Activated CD4-positive, alpha-beta T cell treated with anti-CD3 and anti-CD28 coated beads for 1 hour (primary cell): ENCODE measurements at places on chromosomes 2 and 18.

GRCh38 chr18:13260935-13261640, 42.5 kb downstream of the LDLRAD4 start:
- DNase-seq = no peak

DNA sequence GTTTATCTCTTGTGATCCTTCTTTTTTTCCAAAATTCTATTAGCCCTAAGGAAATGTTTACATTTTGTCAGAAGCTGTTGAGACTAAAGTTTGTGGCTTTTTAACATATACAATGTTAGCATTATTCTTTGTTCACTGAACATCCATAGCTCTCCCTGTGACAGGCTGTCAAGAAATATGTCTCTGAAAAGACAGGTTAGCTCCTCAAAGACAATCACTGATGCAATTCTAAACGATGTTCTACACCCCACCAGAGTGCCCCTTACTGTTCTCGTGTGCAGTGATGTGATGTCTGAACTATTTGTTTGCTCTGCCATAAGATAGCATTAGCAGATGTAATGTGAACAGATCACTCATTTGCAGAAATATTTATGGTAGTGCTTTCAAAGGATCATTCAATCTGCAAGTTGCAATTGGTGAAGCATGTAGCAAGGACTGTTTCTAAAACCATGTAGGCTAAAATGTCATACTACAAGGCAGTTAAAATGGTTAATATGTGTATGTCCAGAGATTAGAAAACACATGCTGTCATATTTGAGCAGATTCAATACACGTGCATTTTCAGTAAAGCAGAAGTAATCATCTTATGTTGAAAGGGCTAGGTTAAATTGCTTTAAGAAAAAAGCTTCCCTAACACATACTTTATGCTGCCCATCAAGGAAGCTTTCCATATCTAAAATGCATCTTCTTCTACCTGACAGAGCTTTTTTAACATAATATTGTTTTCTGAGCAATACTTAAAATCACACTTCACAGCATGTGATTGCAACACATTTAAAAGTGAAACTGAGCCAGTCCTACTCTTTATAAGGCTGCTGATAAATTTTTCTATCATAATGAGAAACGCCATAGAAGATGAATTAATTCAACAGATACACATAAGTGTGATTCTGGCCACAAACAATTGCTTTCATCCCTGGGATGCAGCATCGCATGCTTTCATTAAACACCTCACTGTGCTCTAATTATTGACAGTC, 285.7 kb upstream of the UBE2E3 start:
- DNase-seq = no peak

DNA sequence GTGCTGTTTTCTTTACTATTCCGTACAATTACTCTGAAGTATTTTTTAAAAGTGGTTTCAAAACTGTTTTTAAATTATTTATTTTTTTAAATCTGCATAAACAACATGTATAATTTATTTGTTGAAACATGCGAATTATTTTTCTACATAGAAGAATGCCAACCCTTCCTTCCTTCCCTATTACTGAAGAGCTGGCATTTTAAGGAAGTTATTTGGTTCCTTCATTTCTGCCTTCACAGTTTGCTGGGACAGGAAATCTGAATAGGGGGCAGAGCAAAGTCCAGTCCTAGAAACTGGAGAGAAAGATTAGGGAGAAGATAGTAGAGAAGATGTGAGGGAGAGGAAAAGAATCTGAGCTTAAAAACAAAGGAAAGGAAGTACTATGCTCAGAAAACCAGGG, 146.7 kb upstream of the ACVR2A start:
- DNase-seq = no peak

DNA sequence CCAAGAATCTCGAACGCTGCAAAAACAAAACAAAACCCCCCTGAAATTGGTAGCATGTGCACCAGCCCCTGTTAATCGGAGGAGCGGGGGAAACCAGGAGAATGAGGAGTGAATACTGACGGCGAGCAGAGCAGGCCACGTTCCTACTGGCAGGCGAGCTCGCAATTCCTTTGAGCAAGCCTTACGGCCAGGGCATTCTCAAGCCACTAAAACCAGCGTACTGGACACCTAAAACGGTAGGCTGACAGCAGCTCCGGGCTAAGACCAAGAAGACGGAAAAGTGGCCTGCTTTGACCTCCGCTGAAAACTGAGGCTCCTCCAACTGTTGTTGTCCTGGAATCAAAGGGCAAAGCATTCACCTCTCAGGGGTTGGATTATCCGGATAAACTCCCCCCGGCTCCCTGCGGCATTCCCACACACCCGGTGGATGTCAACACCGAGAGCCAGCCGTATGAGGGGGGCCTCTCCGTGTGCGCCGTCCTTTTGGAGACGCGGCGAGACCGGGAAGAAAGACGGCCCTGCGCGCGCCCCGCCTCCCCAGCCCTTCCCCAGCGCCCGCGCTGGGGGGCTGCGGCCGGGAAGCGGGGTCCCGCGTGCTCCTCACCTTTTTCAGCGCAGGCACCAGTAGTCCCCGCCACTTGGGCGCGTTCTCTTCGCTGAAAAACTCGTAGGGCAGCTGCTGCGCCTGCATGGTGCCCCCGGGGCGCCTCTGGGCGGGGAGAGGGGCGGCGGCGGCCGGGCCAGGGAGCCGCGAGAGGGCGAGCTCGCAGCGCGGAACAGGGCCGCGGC, 925 bp downstream of the SOS1 start:
- DNase-seq = peak; percentile 54

GRCh38 chr2:26639685-26640243, 1.4 kb downstream of the CIB4 start:
- no peak for DNase-seq

- DNase-seq = no peak
Observed at GRCh38 chr2:240593703-240594451, 7.3 kb downstream of the CAPN10 start.

GRCh38 chr18:53735526-53735925, 488.9 kb downstream of the MBD2 start:
- DNase-seq = no peak
